ENCODE measurements at places on chromosomes 6 and 20.

DNA sequence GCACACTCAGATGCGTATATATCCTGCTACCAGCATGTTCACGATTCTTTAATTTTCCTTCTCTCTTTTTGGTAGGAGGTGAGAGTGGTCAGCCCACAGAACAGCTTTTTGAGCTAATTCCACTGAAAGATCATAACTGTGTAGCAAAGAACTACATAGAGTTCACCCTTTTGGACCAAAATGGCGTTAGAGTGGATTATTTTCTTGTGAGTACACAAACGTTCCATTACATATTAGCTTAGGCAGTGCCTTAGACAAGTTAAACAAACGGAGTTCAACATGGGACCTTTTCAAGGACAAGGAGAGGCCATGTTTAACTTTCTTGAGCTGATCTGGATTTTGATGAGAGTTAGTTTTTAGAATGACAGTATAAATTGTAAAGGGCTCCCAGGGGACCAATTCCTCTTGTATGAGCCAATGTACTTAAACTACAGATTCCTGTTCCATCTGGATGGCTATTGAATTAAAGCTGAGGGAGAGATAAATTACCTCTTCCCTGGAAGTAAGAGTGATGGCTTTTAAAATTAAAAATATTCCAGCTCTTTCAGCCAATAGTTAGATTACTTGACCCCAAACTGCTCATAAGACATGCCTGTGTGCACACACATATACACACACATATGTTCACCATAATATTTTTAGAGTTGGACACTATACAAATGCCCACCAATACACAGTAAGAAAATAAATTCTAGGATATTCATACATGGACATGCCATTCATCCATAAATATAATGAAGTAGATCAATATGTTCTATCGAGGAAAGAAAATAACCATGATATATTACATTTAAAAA lies 25.6 kb upstream of the ARMH2 start:
- no peak for DNase-seq

- no peak for DNase-seq
Observed at GRCh38 chr20:41989935-41990635, 371.9 kb upstream of the CHD6 start.

DNA sequence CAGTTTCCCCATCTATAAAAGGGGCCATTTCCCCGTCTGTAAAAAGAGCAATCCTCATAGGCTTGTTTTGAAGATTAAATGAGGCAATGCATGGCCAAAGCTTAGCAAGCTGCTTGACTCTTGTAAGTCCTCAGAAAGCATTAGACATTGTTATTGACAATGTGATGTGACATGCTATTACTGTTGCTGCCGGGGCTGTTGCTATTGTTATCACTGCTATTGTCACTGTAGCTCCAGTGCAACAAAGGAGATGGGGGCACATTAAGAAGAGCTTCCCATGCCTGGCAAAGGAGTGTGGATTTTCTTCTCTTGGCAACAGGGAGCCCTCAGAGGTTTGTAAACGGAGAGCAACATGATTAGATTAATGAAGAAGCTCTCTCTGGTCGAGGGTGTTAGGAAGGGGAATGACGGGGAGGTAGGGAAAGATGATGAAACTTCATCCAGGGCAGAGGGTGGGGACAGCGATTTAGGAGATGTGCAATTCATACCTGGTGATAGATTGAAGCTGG lies 33.1 kb upstream of the FAM83D start:
- no peak for DNase-seq

- peak; percentile 46 for DNase-seq
Observed at GRCh38 chr6:98947411-98948292, at the start of gene FBXL4. TSS of gene FBXL4 (minus strand) at chr6:98947946. CDS start at chr6:98926988, 20,958 bp downstream.

DNA sequence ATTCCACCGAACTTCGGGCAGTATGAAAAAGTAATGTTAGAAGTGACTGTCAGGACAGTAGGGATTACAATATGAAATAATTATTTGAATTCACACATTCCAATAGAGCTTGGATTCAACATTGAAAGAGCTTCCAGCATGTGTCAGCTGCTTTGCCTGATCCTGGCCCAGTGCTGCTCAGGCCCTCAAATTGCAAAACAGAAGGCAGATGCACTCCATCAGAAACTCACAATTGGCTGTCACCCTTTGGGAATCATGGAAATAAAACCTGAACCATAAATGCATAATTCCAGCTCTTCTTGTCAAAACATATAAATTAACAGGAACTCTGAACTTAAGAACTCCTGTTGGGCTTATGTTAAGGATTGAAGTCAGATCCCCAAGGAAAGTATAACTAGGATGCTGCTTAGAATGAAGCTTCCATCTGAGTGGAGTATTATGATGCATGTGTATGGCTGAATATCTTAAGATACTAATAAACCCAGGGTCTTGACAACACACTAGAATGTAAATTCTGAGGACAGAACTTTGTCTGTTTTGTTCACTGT lies 1.8 kb upstream of the NDUFAF4 start:
- DNase-seq: no peak

DNA sequence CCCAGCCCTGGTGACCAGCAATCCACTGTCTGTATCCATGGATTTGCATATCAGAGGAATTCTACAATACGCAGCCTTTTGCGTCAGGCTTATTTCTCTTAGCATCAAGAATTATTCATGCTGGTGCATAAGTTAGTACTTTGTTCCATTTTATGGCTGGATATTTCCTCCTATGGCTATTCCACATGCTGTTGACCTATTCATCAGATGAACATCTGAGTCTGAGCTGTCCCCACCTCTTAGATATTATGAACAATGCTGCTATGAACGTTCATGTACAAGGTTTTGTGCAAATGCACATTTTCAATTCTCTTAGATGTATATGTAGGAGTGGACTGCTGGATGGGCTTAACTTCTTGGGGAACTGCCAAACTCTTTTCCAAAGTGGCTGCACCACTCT lies 79.0 kb upstream of the CST7 start:
- no peak for DNase-seq

DNA sequence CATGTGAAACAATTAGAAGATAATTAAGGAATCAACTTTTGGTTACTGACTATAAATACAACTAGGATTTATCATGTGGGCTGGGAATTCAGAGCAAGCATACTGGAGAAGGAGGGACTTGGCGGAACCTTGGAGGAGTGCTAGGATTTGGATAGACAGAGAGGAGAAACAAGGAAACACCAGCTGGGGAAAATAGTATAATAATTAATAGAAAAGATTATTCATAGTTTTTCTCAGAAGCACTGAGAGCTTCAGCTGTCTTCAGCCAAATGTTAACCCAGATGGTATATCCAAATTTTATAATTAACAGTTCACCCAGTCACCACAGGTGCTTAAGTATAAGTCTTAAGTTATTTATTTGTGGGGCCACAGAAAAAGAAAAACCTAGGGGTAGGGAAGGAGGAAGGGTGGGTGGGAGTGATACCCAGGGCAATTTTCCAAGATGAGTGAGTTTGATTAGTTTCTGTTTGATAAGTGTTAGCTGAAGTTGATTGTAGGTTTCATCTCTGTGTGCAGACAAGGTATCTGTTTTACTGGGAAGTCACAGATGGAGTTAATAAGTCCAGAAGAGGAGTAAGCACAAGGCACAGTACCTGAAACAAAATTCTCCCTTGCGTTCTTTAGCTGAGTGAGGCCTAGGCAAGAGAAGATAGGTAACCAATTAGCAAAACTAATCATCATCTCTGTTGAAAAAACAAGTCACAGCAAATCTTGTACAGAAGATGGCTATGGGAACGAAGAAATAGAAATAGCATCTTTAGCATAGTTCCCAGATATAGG lies 175.5 kb downstream of the TFAP2B start:
- DNase-seq: no peak

DNA sequence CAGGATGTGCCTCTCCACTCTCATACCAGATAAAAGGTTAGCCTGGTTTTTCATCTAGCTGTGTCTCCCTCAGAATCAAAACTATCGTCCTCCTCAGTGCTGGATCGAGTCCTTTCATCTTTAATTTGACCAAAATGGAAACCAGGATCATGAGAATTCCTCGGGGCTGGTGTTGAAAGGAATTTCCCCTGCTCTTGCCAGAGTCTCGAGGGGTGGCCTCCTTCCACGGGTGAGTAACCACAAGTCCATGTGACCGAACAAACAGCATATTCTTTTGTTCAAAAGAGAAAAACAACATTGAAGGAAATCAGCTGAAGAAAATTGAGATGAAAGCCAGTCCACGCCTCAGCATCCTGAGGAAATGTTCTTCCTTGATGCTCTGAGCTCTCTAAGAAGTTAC lies 165.9 kb upstream of the CDYL start:
- DNase-seq: no peak

- DNase-seq: no peak
Observed at GRCh38 chr6:83601119-83601518, 88.8 kb downstream of the PRSS35 start.

- no peak for DNase-seq
Observed at GRCh38 chr20:41424011-41424410, 57.4 kb upstream of the EMILIN3 start.

GRCh38 chr6:150250826-150251225 lies 108.0 kb downstream of the PPP1R14C start:
- DNase-seq: no peak

DNA sequence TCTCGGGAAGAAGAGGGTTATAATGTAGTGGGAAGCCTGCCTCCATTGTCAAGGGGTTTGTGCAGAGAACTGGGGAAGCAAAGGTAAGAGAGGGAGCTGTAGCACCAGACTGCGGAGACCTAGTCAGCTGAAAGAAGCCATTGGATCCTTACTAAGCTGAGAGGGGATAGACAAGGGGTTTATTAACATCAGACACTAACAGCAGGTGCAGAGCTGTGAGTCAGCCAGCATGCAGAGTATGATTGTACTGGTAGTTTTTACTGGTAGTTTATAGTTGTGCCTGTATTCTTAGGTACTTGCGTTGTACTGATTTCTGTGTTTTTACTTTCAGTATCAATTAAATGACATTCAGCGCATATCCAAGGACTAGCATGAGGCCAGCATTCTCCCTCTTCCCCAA lies 17.8 kb upstream of the COL19A1 start:
- DNase-seq: no peak

DNA sequence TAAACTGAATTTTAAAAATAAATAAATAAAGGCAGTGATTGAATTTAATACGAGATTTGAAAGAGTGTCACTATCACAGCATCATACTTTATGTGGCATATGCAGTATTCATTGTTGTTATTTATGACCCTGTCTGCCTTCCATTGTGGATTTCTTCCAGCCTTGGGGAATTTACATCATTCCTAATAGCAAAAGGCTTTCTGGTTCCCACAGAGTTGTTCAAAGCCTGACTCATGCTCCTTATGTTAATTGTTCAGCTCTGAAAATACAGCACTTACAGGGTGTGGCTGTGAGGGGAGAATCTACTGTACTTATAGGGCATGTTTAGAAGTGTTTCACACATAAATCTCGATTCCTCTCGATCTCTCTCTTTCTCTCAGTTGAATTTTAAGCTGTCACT lies 54.4 kb downstream of the JAG1 start:
- DNase-seq: no peak

DNA sequence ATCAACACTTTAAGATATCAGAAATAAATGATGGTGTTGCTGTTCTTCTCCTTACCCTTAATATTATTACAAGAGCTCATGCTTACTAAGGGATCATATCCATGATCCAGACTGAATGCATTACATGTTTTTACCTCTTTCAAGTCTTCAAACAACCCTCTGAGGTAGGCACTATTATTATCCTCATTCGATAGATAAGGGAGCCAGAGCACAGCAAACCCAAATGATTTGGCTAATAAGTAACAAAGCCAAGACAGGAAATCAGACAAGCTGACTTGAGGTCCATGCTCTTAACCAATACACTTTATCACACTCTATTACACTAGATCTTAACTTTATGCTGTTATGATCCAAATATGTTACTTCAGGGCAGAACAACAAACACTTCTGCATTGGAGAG lies 145.9 kb downstream of the RALGAPA2 start:
- DNase-seq: no peak

DNA sequence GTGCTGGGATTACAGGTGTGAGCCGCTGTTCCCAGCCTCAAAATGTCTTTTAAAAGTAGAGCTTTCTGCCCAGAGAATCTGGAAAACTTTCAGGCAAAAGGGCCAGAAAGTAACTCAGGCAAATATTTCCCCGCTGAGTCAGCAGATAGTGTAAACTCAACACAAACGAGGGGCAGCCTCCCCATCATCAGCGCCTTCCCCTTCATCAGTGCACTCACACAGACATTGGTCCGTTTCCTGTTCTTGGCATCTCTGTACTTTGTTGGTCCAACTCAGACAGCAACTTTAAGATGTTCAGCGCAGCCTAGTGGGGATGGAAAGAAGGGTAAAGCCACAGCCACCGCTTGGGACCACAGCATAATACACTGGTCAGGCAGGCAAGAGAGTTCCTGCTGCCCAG lies 69.5 kb downstream of the CSE1L start:
- DNase-seq: no peak

DNA sequence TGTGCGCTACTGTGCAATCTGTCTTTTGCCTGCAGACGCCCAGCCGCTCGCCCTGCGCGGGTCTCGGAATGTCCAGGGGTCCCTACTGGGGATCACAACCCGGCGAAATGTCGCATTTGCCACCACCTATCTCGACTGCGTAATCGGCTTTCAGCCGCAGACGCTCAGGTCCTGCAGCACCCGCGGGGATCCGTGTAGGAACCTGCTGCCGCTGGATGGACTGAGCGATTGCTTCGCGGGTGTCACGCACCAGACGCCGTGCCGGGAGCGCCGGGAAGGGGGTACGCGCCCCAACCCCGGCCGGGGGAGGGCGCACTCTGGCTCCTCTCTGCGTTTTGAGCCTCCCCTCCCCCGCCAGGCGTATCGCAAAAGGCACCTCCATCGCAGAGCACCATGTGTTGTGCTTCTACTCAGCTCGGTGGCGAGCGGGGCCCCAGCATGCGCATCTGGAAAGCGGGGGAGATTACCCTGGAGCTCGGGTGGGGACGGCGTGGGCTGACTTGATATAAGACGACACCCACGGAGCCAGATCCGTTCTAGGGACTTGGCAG lies 747 bp upstream of the PTPRA start:
- no peak for DNase-seq

- DNase-seq: no peak
Observed at GRCh38 chr6:10552270-10552810, 31.2 kb downstream of the GCNT2 start.

DNA sequence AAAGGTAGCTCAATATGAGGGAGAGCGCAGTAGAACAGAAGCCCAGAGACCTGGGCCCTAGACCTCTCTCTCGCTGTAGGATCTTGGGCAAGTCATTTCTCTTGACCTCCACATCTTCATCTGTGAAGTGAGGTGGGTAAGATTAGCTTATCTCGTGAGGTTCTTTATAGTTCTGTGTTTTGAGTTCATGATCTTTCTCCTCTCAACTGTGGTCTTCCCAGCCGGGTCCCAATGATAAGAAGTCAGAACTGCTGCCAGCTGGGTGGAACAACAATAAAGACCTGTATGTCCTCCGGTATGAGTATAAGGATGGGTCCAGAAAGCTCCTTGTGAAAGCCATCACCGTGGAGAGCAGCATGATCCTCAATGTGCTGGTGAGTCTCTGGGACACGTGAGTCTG lies 6.9 kb downstream of the PSMF1 start:
- no peak for DNase-seq

DNA sequence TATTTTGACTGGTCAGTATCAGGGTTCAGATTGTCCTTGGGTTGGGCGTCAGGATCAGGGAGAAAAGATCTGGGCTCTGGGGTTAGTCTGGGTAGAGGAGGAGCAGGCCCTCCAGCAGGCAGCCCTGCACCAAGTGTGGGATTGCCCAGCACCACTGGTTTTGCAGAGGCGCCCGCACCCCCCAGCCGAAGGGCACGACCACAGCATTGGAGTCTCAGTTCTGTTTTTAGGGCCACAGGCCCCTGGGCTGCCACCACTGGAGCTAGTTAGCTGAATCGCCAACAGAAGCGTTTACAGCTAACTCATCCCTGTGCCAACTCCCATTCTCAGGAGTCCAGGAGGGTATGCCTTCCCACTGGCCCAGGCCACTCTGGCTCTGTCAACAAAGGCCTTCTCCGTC lies 84.2 kb downstream of the TCP11 start:
- no peak for DNase-seq
